Activated T-cell treated with anti-CD3 and anti-CD28 coated beads, Interleukin-2, amount 50 U/mL, for 24 hours (primary cell): ENCODE measurements at places on chromosomes 2 and 18.

DNA sequence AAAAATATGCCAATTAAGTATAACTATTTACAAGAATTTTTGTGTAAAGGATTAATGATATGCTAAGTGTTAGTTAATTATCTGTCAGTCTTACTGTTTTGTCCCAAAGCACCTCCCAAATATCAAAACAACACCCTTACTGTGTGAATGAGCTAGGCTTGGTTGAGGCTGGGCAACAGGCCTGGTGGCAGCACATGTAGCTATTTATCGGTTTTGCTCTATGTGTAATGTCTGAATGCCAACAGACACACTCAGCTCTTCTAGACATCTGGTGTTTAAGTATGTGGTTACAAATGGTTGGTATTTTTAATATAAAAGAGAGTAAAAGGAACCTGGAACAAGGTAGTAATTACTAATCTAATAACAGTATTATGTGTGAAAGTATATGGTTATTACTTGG lies 175.3 kb downstream of the RAB3GAP1 start:
- DNase-seq, result no peak

DNA sequence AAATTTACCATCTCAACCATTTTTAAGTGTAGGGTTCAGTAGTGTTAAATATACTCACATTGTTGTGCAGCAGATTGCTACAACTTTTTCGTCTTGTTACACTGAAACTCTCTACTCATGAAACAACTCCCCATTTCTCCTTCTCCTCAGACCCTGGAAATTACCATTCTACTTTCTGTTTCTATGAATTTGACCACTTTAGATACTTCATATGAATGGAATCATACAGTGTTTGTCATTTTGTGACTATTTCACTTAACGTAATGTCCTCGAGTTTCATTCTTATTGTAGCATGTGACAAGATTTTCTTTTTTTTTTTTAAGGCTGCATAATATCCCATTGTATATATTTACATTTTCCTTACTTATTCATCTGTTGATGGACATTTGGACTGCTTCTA lies 203.8 kb downstream of the PLCL1 start:
- no peak for DNase-seq

GRCh38 chr2:95056461-95057459 lies 31.3 kb downstream of the MAL start:
- DNase-seq, result no peak

GRCh38 chr2:130332271-130333073 lies 10.2 kb upstream of the IMP4 start:
- peak; percentile 79 for DNase-seq

- no peak for DNase-seq
These were observed 55.9 kb upstream of the ZNF236 start for GRCh38 chr18:76766429-76766828.

- no peak for DNase-seq
These were observed 33.9 kb downstream of the TMEM18 start for GRCh38 chr2:643334-643733.

GRCh38 chr2:47109007-47109375 lies 46.1 kb downstream of the STPG4 start:
- no peak for DNase-seq

DNA sequence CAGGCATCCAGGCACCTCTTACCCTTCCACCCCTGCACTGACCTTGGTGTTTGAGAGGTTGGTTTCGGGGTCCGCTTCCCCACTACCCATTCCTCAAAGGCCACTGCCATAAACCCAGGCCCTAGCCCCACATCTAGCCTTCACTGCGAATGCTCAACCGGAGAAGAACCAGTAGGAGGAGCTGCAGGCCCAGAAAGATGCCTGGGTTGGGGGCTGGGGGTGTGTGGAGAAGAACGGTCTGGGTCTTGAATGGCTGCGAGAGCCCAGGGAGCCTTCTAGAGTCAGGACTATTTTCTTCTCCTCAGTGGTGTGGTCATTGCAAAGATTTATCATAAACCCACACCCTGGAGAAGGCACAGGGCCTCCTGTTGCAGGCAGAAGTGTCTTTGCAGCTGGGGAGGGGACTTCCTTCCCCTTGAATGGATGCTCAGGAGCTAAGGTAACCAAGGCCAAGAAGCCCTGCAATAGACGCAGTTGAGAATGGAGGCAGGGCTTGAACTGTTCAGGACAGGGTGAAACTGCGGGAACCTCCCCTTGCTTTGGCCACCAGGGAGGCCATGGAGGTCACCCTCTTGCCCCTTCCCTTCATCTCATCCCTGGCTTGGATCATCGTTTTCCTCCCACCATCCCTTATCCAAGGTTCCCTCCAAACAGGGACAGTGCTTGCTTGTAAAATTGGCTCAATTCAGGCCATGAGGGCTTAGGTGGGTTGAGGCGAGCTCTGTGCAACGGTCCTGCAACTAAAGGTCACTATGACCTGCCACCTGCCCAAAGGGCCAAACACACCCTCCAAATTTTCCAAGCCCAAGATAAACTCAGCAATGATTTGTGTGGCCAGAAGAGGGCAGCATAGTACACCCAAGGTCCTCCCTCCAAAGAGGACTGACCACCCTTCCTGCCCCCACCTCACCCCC lies 20.9 kb downstream of the THNSL2 start:
- DNase-seq, result no peak

- DNase-seq, result no peak
These were observed 503.7 kb downstream of the ADCYAP1 start for GRCh38 chr18:1408376-1408775.

GRCh38 chr2:174282441-174282840 lies 34.1 kb upstream of the OLA1 start:
- DNase-seq, result no peak

DNA sequence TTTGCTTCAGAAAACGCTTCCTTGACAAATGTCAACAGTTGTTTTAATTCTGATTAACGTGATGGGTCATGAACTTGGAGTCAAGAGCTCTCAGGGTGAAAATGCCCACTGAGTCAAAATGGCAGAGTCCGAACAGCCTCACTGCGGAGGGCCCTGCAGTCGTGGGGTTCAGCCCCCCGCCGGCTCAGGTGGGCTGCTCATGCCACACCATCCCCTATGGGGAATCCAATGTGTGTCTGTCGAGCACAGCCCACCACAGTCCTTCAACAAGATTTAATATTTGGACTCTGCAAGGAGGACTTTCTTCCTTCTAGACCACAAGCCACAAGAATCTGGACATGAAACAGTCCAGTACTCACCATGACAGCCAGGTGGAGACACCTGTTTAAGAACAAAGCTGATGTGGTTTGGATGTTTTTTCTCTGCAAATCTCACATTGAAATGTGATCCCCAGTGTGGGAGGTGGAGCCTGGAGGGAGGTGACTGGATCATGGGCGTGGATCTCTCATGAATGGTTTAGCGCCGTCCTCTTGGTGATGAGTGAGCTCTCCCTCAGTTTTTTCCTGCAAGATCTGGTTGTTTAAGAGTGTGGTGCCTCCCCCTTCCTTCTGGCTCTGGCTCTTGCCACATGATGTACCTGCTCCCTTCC lies 201.0 kb downstream of the NDUFA10 start:
- DNase-seq, result peak; percentile 8

GRCh38 chr18:76670564-76671288 lies 151.6 kb upstream of the ZNF236 start:
- DNase-seq, result no peak

GRCh38 chr2:56960581-56960980 lies 776.8 kb downstream of the CCDC85A start:
- DNase-seq, result no peak

- no peak for DNase-seq
These were observed 175.7 kb downstream of the FAM210A start for GRCh38 chr18:13550418-13551304.

GRCh38 chr2:163736433-163737189 lies 803 bp upstream of the FIGN start:
- DNase-seq, result no peak

DNA sequence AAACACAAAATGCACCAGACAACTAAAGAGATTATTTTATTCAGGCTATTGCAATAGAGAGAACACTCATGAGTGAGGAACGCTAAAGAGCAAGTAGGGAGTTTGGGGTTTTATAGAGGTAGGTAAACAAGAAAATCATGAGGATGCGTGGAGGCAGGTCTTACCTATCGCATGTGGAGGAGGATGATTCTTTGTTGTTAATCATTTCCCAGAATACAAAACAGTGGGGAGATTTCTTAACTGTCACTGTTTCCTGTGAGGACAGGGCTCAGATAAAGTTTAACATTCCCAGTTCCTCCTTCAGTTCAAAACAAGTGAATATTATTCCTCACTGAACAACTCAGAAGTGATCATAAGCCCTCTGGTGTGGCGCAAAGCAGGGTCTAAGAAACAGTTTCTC lies 156.1 kb upstream of the MGAT5 start:
- no peak for DNase-seq

DNA sequence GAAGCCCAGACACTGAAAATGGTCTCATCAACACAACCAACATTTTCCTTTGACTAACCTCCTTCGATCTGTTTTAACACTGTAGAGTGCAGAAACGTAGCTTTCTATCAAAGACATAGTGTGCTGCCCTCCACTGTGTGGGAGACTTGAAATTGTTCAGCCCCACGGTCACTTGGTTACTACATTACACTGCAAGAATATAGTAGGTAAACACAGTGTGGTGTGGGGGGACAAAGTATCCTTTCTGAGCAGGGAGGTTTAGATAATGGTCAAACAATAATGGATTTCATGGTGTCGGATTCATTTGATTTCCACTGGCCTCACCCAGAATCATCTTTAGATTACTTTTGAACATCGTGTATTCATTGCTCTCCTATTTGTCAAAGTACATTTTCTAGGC lies 181.0 kb downstream of the ERBB4 start:
- DNase-seq, result no peak

GRCh38 chr2:12251749-12252148 lies 465.0 kb upstream of the TRIB2 start:
- no peak for DNase-seq

- DNase-seq, result peak; percentile 11
These were observed 232.6 kb downstream of the NDUFA10 start for GRCh38 chr2:239792405-239793084.
